ENCODE measurements at places on chromosomes 2 and 18. TPM values are rescaled to one million over a fixed set of nuclear protein-coding genes. Genes with fewer than 3 reads are reported as not detected.
A peak's percentile ranks its signal among the peaks of the same experiment; 100 is the strongest.

DNA sequence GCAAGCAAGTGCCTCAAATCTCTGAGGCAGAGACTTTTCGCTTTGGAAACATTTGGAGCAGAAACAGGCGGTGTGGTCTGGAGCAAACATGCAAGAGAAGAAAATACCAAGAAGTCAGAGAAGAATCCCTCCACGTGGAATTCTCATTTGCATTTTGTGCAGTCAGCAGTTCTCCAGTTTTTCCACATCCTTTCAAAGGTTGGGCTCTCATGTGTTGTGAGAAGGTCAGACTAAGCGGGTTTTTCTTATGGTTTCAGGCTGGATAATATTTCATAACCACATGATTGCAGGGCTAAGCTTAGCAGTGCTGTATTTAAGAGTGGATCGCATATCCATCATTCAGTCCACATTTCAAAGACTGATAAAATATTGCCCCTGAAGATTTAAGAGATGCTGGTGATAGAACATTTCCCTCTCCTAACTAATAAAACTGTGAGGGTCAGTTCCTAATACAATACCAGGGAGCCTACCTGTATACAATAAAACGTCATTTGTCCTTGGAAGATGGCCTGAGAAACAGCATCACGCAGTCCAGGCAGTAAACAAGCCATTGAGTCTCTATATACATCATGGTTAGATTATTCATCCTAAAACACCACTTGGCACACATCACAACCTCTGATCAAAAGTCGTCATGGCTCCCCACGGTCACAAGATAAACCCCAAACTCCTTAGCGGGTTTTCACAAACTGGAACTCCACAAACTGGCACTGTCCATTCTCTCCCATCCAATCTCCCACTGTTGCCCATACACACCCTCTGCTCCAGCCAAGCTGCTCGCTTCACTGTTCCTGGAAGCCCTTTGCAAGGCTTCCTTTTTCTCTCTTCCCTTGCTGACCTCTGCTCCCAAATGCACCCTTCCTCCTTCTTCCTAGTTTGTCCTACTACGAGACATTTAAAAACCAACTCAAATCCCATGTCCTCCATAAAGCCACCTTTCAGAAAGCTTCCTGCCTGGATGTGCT is 31.5 kb downstream of the ANKRD44 start:
- no peak for DNase-seq
- no peaks in the 10 kb centered on the region for H3K36me3 ChIP-seq
- H3K4me3 ChIP-seq: no peak overlapping the region
- no peaks in the 10 kb centered on the region for H3K27me3 ChIP-seq
- peak overlapping the region; percentile 58 for H3K27ac ChIP-seq
- H3K4me1 ChIP-seq: peaks cover 35% of the 10 kb centered on the region

DNA sequence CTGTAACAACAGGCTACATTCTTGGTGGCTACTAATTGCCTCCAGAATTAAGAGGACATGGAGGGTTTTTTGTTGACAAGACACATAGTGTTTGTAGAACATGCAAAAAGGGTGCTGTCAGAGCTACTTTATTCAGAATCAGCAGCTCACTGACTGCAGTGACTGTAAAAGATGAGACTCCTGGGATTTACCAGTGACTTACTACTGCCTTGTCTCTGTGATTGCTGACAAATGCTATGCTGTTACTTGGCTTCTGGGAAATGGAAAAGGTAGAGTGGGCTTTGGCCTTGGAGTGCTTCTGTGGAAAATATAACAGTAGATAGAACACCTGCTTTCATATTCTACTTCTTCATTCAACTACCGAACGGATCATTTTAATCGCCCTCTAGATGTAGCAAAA is 47.8 kb downstream of the GREB1L start:
- no peak for DNase-seq
- no peaks in the 10 kb centered on the region for H3K4me1 ChIP-seq
- H3K27me3 ChIP-seq: no peaks in the 10 kb centered on the region

DNA sequence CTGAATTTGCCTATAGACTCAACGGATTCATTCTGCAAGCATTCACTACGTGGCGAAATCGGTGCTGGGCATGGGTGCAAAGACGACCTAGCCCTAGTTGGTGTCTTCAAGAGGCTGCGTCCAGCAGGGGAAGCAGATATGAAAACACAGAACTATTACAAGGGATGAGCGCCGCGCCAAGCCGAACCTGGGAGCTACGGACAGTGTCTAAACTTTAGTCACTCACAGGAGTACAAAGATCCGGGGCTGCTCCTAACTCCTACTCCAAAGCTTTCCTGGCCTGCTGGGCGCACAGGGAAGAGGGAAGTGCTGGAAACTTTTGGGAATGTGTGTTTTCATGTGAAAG is 732 bp upstream of the ANXA4 start:
- H3K4me1 ChIP-seq: peaks cover 2% of the 10 kb centered on the region
- H3K4me3 ChIP-seq: peak overlapping the region; percentile 82
- no peak for DNase-seq
- no peaks in the 10 kb centered on the region for H3K36me3 ChIP-seq

The TPO gene
- total RNA-seq: not detected

DNA sequence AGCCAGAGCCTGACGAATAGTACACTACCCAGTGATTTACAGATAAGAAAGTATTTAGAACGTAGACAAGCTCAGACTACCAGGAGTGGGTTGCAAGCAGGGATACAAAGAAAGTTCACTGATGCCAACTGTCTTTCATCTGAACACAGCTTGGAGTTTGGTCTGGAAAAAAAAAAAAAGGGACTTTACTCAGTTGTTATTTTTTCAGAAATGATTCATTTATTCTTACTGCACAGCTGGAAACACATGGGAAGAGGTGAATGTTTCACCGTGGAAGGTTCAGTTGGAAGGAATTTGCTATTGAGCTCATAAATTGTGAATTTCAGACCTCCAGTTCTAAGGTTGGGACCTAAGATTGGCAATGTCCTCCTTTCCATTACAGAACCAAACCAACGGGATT is 259.7 kb downstream of the ETAA1 start:
- DNase-seq: no peak
- H3K4me3 ChIP-seq: no peak overlapping the region
- H3K4me1 ChIP-seq: no peaks in the 10 kb centered on the region
- H3K36me3 ChIP-seq: no peaks in the 10 kb centered on the region
- H3K27me3 ChIP-seq: no peaks in the 10 kb centered on the region

DNA sequence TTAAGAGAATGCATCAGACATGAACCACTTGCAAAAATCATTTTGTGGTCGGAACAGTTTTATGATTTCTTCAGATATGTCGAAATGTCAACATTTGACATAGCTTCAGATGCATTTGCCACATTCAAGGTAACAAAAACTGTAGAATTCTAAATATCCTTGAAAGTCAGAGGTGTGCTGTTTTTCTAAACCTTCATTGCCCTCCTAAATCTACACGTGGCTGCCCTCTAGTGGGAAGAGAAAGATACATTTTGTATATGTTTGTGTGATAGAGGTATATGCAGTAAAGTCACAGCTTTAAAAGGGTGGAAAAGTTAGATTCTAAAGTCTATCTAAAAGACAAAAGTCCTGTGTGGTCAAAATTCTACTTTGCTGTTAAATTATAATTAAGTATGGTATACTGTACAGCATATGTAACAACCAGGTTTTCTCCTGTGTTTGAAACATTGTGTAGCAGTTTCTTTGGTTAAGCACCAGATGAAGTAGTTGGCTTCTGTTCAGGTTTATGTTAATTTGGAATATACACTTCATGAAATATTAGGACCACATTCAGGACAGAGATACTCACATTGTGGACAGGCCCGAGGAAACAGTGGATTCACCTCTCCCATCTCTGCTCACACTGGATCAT is 65.9 kb upstream of the ITM2C start:
- H3K4me3 ChIP-seq: no peak overlapping the region
- H3K36me3 ChIP-seq: peaks cover 29% of the 10 kb centered on the region
- H3K27ac ChIP-seq: no peak overlapping the region
- peaks cover 25% of the 10 kb centered on the region for H3K4me1 ChIP-seq
- no peaks in the 10 kb centered on the region for H3K27me3 ChIP-seq

- H3K4me1 ChIP-seq: no peaks in the 10 kb centered on the region
- H3K4me3 ChIP-seq: no peak overlapping the region
- H3K27ac ChIP-seq: no peak overlapping the region
- no peaks in the 10 kb centered on the region for H3K36me3 ChIP-seq
- no peaks in the 10 kb centered on the region for H3K27me3 ChIP-seq
- DNase-seq: no peak
Observed at GRCh38 chr2:175605640-175606009, 396.4 kb downstream of the LNPK start.

The B3GNT7 gene
- 0.53 TPM for total RNA-seq

The MTA3 gene
- 23.2 TPM for total RNA-seq

The AP1S3 gene
- total RNA-seq: 2.1 TPM

DNA sequence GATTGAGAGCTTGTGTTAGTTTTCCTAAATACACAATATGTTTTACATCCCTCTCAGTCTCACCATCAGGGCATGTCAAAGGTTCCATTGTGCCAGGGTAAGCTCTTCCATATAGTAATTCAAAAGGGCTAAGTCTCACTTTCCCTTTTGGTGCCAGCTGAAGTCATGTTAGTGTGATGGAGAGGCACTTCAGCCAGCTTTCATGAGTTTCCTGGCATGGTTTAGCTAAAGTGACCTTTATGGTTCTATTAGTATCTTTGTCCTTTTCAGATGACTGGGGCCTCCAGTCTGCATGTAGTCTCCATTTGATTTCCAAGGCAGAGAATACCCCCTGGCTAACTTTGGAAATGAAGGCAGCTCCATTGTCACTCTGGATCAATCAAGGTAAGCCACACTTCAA is 27.2 kb downstream of the NAT8 start:
- H3K36me3 ChIP-seq: no peaks in the 10 kb centered on the region
- H3K4me3 ChIP-seq: no peak overlapping the region
- no peak for DNase-seq
- no peak overlapping the region for H3K27ac ChIP-seq
- H3K27me3 ChIP-seq: peaks cover 3% of the 10 kb centered on the region

The ATP6V1B1 gene
- total RNA-seq: not detected

DNA sequence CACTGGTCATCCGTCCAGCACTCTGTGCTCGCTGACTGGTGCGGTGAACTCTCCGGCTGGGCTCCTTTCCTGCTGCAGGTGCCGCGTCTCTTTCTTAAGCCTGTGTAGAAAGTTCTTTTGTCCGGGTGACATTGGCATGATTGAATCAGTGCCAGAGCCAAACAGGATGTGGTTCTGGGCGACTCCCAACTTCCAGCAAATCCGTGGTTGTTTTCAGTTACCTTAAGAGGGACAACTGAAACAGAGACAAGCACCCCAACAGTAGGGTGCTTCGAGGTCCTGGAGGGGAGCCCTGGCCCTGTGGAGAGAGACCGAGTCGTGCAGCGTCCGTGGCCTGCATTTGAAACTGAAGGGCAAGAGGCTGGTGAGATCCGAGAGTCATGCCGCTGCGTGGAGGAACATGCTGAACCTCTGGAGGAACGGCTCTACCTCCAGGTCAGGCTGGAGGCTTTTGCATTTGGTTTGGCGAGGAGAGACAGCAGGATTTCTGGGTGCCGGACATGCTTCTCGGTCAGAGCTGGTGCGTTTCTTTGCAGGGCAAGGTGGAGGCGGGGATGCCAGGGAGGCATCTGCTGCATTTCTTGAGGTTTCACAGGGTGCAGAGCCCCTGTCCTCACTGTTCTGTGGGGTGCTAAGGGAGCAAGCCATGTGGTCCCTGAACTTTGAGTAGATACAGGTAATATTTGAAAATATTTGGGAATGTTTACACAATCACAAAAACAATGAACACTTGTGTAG is 26.8 kb downstream of the SH3BP4 start:
- H3K4me3 ChIP-seq: no peak overlapping the region
- H3K27me3 ChIP-seq: no peaks in the 10 kb centered on the region
- H3K4me1 ChIP-seq: no peaks in the 10 kb centered on the region

- no peaks in the 10 kb centered on the region for H3K27me3 ChIP-seq
- H3K4me3 ChIP-seq: no peak overlapping the region
- H3K36me3 ChIP-seq: peaks cover 4% of the 10 kb centered on the region
- no peak for DNase-seq
- H3K4me1 ChIP-seq: peaks cover 74% of the 10 kb centered on the region
Observed at GRCh38 chr2:6923319-6923718, 6.1 kb downstream of the RNF144A start.

DNA sequence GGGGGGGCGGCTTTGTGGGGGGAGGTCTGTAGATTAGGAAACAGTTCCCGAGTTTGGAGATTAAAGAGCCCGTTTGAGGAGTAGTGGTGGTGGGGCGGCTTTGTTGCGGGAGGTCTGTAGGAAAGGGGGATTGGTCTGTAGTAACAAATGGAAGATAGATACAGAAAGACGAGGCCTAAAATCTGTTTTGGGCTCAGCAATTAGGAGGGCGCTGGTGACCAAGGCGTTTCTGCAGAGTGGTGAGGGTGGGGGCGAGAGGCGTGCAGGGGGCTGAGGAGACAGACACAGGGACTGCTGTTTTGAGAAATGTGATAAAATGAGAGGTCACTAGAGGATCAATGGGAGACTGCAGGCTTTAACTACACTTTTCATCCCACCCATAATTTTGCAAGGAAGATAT is 1.6 kb upstream of the ADNP2 start:
- H3K27me3 ChIP-seq: no peaks in the 10 kb centered on the region
- no peak for DNase-seq
- peaks cover 20% of the 10 kb centered on the region for H3K4me1 ChIP-seq
- H3K36me3 ChIP-seq: no peaks in the 10 kb centered on the region
- no peak overlapping the region for H3K27ac ChIP-seq

DNA sequence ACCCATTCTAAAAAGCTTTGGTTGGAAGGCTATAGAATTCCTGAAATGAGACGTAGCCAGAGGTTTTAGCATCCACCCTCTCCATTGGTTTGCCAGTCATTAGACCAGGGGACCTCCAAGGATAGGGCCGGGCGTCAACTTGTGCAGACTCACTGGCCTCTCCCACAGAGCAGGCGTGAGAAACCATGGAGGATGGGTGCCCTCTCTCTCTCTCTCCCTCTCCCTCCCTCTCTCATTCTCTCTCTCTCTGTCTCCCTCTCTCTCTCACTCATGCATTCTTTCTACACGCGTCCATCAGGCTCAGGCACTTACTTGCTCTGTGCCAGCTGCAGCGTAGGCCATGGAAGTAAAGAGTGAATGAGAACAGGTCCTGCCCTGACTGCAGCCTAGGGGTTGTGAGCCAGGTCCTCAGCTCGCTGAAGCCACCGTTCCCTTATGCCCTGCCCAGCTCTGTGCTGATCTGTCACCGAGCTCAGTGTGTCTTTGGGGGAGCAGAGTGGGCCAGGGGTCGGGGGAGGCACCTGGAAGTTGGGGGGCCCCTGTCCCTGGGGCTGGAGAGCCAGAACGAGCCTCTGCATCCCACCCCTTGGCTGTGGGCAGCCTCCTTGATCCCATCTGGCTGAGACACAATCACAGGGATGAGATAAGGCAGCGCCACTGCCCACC is 304.4 kb upstream of the HS6ST1 start:
- H3K27ac ChIP-seq: no peak overlapping the region
- peaks cover 5% of the 10 kb centered on the region for H3K4me1 ChIP-seq
- H3K27me3 ChIP-seq: no peaks in the 10 kb centered on the region

GRCh38 chr2:178306352-178307073 is 112.2 kb downstream of the OSBPL6 start:
- no peak for DNase-seq
- H3K4me3 ChIP-seq: no peak overlapping the region
- H3K4me1 ChIP-seq: no peaks in the 10 kb centered on the region
- no peak overlapping the region for H3K27ac ChIP-seq
- no peaks in the 10 kb centered on the region for H3K27me3 ChIP-seq
- no peaks in the 10 kb centered on the region for H3K36me3 ChIP-seq

GRCh38 chr2:37843556-37843955 is 81.5 kb upstream of the RMDN2 start:
- no peaks in the 10 kb centered on the region for H3K4me1 ChIP-seq
- H3K27ac ChIP-seq: no peak overlapping the region
- H3K4me3 ChIP-seq: no peak overlapping the region
- no peaks in the 10 kb centered on the region for H3K36me3 ChIP-seq
- no peak for DNase-seq
- H3K27me3 ChIP-seq: no peaks in the 10 kb centered on the region

GRCh38 chr2:47493317-47494035 is 90.5 kb downstream of the MSH2 start:
- no peak overlapping the region for H3K4me3 ChIP-seq
- no peak overlapping the region for H3K27ac ChIP-seq
- DNase-seq: no peak

- no peaks in the 10 kb centered on the region for H3K27me3 ChIP-seq
- DNase-seq: no peak
Observed at GRCh38 chr18:80009661-80010550, 21.5 kb upstream of the TXNL4A start.

All from T-cell (primary cell).